GM06990 (cell line): ENCODE measurements at places on chromosomes 7 and 10.

GRCh38 chr7:73721377-73721817, 1.9 kb upstream of the STX1A start:
- DNase-seq, result no peak

DNA sequence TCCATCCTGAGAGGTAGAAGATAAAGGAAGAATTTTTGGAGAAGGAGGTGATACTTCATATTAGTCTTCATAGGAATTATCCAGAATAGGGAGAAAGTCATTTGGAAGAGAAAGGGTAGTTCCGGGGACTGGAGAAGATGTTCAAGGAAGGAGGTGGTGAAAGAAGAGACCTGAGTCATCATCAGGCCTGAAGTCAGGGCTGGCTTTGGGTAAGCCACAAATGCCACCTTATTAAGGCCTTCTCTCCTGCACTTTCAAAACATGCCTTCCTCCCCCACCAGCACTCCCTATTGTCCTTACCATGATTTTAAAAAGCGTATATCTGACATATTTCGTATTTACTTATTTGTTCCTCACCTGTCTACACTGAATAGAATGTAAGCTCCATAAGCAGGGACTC, 112.2 kb upstream of the LRGUK start:
- no peak for DNase-seq

- DNase-seq, result no peak
Measured at GRCh38 chr7:116797612-116798011, 64.8 kb upstream of the CAPZA2 start.

DNA sequence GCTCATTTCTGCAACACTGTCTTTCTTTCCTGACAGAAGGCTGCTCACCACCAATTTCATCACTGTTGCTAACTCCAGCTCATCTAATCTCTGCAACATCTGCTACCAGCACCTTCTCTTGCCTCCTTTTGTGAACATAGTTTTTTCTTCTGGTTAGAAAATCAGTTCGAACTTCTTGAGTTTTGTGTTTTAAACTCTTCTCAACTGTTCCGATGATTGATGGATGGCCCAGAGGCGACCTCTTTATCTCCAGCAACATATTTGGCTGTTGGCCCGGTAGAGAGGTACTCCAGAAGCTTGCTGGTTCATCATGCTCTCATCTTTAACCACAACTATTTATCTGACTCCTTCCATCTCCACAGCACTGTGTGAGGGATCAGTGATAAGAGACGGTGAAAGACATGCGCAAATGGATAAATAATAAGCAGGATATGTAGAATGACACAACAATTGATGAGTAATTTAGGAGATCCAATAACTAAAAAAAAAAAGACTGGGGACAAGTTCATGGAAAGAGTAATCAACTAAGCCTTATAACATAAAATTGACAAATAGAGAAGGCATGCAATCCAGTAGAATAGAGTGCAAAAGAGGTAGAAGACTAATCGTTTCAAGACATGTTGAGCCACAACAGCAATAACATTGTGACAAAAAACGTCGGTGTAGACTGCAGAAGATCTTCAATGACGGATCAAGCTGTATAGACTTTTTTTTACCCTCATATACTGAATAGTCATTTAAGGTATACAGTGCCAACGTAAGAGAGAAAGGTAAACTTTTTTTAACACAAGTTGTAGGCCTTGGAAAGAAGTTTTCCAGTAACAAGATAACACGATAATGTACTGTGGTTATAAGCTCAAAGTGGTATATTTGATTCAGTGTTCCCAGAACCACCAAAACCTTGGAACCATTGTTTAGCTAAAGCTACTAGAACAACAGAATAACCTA, 152.2 kb downstream of the CRPPA start:
- no peak for DNase-seq

- DNase-seq, result no peak
Measured at GRCh38 chr7:115973406-115973805, 57.2 kb downstream of the TFEC start.

DNA sequence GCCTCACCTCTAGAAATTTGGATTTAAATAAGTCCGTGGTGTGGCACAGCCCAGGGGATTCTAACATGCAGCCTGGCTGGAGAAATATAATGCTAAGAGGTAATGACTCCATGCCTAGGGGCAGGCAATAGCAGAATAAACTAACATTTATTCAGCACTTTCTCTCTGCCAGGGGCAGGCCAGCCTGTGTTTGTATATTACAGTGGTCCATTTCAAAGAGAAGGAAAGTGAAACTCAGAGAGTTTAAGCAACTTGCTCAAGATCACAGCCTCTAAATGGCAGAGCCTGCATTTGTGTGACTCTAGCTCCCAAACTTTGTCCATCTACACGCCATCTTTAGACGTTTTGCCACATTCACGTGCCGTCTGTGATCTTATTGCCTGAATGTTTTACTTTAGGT, 6.7 kb upstream of the LRRC18 start:
- DNase-seq, result no peak

DNA sequence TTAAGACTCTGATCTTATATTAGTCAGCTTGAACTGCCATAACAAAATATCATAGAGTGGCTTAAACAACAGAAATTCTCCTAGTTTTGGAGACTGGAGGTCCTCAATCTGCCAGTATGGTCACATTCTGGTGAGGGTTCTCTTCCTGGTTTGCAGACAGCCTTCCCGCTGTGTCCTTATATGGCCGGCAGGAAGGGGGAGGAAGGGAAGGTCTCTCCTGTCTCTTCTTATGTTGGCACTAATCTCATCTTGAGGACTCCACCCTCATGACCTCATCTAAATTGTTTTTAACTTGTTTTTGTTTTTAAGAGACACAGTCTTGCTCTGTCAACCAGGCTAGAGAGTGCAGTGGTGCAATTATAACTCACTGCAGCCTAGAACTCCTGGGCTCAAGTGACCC, 53.1 kb downstream of the VPS41 start:
- DNase-seq, result no peak

GRCh38 chr7:158684329-158684728, 20.3 kb downstream of the NCAPG2 start:
- no peak for DNase-seq

DNA sequence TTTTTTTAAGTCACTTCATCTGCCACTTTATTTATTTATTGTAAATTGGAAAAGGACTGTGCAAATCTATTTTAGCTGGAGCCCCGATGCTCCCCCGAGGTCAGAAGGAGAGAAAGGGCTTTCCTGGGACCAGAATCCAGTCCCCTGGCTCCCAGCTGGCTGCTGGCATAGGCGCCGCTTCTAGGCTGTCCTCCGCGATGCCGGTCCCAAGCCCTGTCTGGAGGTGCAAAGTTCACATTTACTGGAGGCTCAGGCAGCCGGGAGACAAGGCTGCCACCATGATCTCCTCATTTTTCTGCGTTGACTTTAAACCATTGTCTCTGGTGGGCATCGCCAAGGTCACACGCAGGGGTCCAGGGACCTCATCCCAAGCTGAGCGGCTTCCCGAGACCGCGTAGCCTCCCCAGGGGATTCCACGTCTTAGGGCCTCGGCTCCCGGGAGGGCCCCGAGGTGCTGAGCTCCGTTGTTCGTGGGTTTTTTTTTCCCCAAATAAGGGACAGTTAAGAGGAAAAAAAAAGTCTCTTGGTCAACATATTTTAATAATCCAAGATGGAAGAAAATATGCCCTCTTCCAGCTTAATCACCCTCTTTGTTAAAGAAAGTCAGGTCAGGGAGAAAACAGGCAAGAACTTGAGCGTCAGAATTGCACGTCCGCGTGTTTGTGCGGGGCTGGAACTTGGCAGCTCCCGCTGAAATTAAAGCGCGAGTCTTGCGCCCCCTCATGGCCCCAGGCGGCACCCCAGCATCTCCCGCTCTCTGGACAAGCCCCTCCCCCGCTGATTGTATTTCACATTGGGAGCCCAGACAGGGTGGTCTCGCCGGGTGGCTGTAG, 11.9 kb downstream of the RGR start:
- DNase-seq, result peak; percentile 30

GRCh38 chr7:128448751-128449302, 6.9 kb upstream of the HILPDA start:
- no peak for DNase-seq

GRCh38 chr10:99449023-99449422, 18.6 kb upstream of the GOT1 start:
- no peak for DNase-seq

- no peak for DNase-seq
Measured at GRCh38 chr7:72053292-72053691, 358.8 kb downstream of the CALN1 start.
